ENCODE measurements at places on chromosomes 12 and 14.

DNA sequence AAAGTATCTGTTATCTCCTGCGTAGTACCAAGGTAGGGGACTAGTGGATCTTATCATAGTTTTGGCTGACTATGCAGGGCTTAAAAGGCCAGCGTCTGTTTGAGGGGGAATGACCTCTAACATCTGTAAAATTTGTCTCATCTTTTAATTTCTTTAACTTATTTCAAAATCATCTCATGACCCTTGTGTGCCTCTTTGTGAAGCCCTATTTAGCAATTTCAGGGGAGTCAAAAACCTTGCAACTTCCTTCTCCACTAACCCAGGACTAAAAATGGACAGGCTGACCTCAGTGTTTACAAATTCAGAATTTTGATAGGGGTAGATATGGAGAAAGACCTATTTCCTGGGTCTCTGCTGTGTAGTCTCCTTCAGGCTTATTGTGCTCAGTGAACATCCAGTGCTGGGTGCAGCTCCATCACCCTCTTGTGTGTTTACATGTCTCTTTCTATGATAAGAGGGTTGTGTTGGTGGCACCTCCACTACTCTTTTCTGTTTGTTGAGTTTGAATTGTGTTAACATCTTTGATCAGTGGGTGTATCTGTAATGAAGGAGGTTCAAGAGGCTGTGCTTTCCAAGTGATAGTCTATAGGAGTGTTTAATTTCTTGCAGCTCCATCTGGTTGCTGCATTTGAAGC, 14.3 kb downstream of the NECAP1 start:
- DNase-seq, result peak; percentile 10

GRCh38 chr14:105141486-105142281, 26.9 kb downstream of the JAG2 start:
- DNase-seq, result no peak

DNA sequence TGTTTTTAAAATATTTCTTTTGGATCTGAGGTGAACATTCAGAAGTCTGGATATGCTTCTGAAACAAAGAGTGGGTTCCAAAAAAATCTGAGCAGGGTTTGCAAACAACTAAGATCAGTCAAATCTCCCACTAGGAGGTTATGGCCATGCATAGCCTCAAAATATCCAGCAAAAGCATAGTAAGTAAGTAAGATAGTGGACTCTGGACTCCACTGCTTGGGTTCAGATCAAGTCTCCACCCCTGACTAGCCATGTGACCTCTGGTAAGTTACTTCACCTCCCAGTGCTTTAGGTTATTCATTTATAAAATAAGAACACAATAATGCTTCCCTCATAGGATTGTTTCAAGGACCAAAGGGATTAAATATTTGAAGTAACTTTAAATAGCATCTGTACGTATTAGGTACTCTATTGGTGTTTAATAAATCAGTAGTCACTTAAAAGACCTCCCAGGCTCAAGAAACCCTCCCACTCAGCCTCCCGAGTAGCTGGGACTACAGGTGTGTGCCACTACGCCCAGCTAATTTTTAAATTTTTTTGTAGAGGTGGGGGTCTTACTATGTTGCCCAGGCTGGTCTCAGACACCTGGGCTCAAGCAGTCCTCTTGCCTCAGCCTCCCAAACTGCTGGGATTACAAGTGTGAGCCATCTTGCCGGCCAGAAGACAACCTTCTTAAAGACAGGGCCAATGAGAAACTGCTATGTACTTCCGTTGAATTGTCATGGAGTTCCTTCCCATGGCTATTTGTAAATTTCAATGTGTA, 95.7 kb upstream of the SOX5 start:
- no peak for DNase-seq

DNA sequence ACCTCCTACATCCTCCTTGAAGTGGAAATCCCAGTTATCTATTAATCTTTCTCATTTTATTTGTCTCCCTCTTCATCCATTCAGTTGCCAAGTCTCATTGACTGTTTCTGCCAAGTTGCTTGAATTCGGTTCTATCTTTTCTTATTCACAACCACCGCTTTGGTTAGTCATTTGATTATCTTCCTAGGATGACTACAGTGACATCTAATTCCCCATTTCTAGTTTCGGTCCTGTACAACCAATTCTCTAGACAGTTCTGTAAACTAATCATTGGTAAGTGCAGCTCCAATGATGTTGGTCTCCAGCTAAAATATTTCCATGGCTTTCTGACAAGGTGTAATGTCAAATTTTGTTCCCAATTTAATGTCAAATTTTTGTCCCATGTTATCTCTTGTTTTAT, 220.1 kb downstream of the ADAMTS20 start:
- no peak for DNase-seq

- no peak for DNase-seq
These were observed 251.4 kb downstream of the RGS6 start for GRCh38 chr14:72183631-72184030.

- DNase-seq, result no peak
These were observed 8.9 kb upstream of the TCL1B start for GRCh38 chr14:95677179-95677835.

GRCh38 chr14:34449819-34450541, 12.1 kb downstream of the SPTSSA start:
- DNase-seq, result no peak

- no peak for DNase-seq
These were observed 12.8 kb upstream of the MLEC start for GRCh38 chr12:120674097-120674636.

GRCh38 chr12:19018302-19018970, 111.1 kb upstream of the PLEKHA5 start:
- DNase-seq, result no peak

DNA sequence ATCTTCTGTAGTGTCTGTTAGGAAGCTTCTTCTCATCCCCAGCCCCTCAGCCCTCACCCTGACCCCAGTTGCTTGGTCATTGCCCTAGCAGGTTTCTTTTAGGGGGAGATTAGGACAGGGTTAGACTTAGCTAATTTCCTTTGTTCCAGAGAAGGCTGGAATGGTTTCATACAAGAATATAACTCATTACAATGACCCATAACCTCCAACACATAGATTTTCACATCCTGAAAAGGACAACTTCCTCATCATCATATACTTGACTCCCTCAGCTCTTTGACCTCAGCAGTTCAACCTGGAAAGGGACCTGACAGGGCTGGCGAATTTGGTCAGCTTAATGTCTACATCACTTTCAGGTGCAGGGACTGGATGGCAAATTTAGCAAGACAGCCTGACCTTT, 8.0 kb upstream of the BHLHE41 start:
- no peak for DNase-seq

DNA sequence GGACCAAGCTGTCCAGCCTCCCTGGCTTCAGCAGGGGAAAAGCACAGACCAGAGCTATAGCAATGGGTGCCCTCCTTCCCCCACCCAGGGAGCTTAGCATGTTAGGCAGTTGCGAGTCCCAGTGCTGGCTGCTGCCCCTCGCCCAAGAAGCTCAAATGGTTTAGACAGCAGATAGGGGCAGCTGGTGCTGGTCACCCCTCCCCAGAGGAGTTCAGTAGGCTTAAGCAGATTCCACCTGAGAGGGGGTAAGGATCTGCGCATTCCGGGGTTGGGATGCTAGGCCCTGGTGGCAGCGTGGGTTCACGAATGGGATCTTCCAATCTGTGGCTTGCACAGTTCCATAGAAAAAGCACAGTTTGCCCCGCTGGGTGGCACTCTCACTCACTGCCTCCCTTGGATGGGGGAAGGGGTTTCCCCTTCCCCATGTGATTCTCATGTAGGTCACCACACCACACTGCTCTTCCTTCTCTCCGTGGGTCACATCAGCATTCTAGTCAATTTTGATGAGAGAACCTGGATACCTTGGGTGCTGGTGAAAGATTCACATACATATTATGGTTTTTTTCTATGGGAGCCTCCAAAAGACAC, 665.6 kb downstream of the C12orf50 start:
- peak; percentile 7 for DNase-seq

DNA sequence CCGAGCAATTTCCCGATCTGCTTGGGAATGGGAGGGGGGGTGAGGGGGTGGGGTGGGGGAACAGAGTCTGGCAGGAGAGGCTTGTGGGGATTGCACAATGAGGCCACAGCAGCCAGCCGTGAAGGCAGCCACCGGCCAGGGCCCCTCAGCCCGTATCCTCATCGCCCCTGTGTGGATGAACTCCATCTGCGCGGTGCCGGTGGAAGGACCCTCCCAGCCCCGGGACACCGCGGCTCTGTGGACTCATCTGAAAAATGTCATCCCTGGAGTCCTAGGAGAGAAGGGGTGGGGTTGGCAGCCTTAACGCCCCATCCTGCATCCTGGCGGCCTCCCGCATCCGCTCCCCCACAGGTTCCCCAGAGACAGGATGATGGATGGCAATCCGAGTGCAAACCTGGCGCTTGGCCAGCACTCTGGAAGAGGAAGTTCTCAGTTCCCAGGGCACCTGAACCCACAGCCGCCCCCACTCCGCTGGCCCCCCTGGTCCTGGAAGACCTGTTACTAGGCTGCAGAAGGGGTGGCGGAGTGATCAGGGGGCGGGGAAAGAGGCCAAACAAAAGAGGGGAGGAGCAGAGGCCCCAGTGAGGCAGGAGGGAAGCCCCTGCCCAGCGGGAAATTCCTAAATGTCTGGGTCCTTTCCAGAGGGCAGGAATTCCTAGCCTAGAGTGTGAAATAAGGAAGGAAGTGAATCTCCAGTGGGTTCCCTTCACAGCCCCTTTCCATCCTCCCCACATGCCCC, 1.2 kb upstream of the TNFAIP2 start:
- DNase-seq, result peak; percentile 94

- no peak for DNase-seq
These were observed 126.0 kb downstream of the NTF3 start for GRCh38 chr12:5557906-5558305.

DNA sequence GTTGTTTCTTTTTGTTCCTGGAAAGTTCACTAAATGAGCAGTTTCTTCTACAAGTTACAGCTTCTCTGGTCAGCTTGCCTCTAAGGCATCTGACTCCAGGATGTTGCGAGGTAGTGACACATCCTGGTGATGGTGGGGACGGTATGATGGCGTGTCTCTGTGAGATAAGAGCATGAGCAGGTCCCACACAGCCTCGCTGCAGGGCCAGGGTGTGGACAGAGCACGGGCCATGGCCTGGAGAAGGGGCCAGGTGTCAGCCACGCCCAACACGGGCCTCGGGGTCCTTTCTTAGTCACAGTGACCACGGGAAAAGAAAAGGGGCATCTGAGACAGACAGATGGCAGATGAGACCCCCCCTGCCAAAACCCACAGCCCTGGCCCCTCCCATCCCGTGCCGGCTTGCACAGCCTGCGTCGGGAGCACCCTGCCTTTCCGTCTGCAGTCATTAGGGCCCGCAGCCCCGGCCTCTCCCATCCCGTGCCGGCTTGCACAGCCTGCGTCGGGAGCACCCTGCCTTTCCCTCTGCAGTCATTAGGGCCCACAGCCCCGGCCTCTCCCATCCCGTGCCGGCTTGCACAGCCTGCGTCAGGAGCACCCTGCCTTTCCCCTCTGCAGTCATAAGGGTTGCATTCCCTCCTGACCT, 79.3 kb upstream of the DYNC1H1 start:
- DNase-seq, result no peak

GRCh38 chr12:41327096-41327895, 139.2 kb downstream of the PDZRN4 start:
- DNase-seq, result no peak

GRCh38 chr14:94888121-94888520, 118.2 kb upstream of the GSC start:
- no peak for DNase-seq

DNA sequence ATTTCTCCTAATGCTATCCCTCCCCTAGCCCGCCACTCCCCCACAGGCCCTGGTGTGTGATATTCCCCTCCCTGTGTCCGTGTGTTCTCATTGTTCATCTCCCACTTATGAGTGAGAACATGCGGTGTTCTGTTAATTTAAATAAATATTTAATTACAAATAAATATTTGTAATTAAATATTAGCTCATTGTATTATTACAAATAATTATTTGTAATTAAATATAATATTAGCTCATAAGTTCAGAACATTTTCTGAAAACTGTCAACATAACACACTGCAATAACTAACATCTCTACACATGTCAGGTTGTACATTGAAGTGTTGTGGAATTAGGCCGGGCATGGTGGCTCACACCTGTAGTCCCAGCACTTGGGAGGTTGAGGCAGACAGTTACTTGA, 5.4 kb downstream of the RAB3IP start:
- no peak for DNase-seq

DNA sequence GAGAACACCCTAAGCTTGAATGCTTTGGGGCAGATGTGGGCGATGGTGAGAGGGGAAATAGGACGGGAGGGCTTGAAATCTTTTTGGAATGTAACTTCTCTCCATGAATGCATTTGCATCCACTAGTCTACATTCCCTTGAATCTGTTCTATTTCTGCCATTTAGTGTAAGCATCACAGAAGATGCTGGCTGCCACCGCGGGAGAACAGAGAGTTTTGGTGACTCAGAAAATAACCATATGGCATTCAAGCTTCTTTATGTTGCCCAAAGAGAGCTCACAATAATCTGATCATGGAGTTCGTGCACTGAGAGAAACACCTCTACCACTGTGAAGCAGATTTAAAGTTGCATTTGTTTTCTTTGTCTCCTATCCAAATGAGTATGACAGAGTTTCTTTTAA, 52.6 kb upstream of the OTX2 start:
- DNase-seq, result no peak

DNA sequence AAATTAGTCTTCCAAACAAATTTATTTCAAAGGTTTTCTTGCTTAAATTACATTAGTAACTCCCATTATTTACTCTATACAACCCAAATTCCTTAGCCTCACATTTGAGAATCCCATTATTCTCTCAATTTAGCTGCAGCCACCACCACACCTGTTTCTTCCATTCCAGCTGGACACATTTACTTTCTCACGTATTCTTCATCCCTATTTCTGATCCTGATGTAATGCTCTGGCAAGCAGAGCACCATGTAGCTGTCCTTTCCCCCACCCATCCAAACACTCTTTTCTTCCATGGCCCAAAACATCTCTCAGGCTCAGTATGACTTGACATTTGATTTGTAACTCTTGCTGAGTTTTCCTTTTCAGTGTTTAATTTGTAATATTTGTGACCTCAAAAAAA, 240.2 kb upstream of the CLEC14A start:
- DNase-seq, result no peak

GRCh38 chr12:116478243-116478773, 80.9 kb upstream of the MAP1LC3B2 start:
- no peak for DNase-seq

DNA sequence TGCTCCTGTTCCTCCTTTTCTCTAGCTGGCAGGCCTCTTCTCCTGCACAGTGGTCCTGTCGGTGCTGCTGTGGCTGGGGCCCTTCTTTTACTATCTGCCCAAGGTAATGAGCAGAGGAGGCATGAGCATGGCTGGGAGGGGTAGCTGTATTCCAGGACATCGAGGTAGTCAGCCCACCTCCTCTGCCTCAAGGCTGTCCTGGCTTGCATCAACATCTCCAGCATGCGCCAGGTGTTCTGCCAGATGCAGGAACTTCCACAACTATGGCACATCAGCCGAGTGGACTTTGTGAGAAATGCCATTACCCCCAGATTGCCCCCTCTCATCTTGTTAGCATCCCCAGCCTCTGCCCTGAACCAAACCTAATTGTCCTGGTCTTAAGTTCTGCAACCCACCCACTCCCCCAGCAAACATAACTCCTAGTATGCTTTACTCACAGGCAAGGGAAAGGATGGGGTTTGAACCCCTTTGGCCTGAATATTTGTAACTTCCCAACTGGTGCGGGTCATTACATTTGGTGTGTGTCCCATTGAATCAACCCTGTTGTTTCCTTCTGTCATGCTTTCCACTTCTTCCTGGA, 9.1 kb downstream of the B4GALNT1 start:
- no peak for DNase-seq

All from NB4 (cell line).